HFF-Myc (cell line): ENCODE measurements at places on chromosomes 6 and 20.

DNA sequence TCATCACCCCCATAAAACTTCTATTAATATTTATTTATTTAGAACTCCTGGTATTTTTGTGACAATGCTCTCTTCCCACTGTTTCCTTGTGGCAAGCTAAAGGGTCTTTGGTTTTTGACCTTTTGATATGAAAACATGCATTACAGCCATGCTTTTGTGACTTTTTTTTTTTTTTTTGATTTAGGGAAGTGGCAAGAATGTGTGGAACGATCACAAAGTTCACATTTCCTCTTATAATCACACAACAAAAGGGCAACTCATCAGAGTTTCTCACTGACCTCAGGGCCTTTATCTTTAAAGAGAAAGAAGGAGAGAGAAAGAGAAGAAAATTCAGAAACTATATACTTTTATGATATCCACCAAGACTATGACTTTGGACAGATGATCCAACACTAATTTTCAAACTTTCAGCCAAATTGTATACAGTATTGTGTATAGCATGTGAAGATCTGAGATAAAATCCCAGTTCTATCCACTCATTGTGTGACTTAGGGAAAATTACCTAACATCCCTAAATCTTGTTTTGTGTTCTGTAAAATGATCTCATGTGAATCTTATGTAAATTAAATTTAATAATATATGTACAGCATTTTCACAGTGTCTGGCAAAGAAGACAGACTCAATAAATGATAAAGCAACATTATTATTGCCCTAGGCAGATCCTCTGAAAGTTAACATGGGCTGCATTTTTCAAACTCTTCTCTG lies 106.8 kb upstream of the MARCKS start:
- DNase-seq, result no peak

DNA sequence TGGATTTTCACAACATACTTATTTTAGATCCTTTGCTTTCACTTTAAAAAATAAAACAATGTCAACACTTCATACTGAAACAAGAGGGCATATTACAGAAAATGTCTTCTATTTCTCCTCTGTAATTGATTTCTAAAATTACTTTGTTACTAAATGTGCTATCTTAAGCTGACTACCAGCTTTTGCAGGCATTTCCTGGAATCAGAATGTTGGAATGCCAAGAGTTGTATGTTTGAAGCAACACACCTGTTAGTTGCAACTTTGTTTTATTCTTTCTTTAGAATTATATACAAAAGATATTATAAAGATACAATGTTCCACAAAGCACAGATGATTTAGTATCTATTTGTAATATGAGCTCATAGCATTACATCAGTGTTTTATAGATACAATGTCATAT lies 62.5 kb upstream of the TMEM170B start:
- DNase-seq, result no peak

DNA sequence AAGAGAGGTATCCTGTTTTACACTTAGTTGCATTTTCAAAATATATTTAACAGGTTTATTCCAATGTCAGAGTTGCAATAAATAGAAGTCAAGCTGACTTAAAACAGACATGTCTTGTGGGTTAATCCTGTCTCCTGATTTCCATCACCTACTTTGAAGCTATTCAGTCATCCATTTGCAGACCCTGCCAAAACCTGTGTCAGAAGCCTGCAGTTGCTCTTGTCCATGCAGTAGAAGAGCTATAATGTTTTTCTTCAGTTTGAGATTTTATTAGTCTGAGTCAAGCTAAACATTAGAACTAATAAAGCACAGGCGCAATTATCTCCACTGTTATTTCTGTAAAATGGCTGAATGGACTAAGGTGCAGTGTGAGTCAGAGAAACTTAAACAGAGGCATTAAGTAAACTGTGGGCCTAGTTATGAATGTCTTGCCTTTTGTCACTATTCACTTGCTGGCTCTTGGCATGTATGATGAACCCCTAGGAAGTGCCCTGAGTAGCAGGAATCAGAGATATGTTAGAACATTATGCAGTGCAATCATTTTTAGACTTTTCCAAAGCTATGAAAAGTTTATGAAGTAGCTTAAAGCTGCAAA lies 11.0 kb upstream of the HDGFL1 start:
- no peak for DNase-seq

GRCh38 chr20:64041040-64041780 lies 5.2 kb downstream of the C20orf204 start:
- no peak for DNase-seq

GRCh38 chr20:50843331-50844276 lies 48.7 kb downstream of the BCAS4 start:
- no peak for DNase-seq

GRCh38 chr6:107666084-107666980 lies 157.8 kb downstream of the SCML4 start:
- no peak for DNase-seq

GRCh38 chr20:31858760-31859083 lies 11.6 kb downstream of the DUSP15 start:
- no peak for DNase-seq

DNA sequence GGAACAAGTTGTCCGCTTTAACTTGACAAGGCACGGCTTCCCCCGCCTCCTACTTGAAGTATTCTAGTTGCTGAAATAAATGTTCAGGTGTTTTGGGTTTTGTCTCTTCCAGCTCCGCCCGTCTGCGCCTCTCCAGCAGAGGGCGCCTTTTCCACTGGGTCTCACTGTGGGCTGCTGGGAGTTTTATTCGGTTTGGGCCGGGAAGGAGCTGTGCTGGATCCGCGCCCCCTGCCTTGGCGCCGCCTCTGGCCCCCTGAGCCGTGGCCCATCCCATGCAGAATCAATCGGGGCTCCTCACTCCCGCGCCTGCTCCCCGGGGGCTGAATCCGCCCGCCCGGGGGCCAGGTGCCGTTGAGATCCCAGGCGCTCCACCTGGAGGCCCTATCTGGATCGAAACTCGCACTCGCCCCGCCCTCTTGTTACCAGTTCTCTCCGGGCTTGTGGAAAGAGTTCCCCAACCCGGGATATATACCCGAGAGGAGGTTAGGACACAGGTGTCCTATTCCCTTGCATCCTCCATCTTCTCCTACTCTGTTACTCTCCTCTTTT lies 51.0 kb upstream of the TCF21 start:
- DNase-seq, result no peak

- DNase-seq, result no peak
Observed at GRCh38 chr6:107712665-107713551, 111.2 kb downstream of the SCML4 start.

DNA sequence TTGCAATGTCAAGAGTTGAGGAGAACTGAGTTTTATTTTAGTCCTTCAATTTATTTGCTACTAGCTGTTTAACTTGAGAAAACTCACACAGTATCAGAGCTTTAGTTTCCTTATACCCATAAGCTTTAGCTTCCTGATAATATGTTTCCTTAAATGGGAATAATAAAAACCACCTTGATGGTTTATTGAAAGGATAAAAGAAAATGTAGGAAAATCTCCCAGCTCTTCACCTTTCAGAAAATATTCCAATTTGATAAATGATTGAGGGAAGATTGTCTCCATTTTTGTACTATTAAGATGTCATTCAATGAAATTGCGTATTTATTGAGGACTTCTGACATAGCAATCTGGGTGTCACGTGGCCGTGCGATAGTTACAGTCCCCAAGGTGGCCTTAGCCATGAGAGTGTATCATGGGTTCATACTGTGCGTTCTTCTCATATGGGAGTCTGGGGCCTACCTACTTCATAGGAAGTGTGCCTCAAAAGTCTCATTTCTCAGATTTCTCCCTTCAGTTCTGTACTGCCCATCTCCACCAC lies 296.3 kb upstream of the BMP2 start:
- no peak for DNase-seq

GRCh38 chr6:148304976-148305375 lies 37.7 kb upstream of the SASH1 start:
- DNase-seq, result no peak

DNA sequence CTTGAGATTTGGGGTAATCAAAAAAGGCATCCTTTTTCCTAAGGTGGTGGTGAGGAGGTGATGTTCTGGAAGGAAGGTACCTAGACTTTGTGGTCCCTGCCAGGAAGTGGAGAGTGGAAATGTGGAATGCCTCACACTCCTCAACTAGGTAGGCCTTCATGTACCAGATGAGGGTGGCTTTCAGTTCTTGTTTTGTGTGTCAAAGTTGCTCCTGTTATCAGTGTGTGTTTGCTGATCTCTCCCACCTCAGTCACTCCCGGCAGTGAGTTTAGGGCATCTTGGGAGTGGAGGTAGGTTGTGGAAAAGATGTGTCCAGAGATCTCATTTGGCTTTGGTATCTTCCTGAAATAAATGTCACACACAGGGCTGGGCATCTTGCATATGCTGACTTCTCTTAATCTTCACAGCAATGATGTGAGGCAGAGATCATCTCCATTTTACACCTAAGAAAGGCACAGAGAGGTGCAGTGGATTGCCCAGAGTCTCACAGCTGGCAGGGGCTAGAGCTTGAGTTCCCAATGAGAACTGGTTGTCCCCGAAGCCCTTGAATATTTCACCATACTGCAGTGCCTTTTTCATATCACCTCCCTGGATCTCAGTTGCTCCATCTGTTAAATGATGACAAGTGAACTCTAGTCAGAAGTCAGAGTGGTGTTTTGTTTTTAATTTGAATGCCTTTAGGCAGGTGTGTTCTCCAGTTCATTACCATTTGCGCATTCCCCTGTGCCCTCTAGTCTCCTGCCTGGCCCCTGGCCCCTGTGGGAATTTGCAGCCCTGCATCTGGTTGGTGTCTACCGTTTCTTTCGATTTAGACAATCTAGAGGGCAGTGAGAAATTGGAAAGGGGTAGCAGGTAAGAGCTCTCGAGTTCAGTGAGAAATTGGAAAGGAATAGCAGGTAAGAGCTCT lies 2.9 kb downstream of the PKIG start:
- DNase-seq, result no peak

DNA sequence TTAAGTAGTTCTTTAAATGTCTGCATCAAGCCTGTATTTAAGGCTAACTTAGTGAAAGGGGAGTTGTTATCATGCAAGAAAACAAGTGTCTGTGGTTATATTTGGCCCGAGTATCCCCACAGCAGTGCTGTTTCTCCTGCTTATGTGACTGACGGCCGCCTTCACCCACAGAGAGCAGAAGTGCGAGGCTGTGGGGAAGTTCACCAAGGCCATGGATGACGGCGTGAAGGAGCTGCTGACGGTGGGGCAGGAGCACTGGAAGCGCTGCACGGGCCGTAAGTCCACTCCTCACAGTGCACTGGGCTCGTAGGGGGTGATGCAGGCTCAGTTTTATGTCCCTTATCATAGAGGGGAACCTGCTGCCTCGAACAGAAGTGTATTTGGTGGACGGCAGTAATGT lies 53.2 kb upstream of the SYNJ2 start:
- no peak for DNase-seq

GRCh38 chr6:151627689-151628444 lies 134.1 kb downstream of the CCDC170 start:
- DNase-seq, result no peak

DNA sequence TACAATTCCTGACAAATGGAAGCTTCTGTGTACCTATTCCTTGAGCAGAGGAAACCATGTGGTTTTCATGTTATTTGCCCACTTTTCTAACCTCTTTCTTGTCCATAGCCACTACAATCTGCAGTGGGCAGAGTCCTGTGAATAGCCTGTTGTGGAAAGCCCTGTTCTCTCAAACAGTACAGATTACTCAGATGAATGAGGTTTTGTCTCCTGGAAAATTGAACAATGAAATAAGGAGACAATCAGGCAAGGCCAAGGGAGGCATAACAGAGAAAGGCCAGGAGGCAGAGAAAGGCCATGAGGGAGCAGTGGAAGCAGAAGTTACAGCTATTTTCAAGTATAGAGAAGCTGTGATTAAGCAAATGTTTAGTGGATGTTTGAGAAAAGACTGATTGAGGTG lies 189.3 kb downstream of the GRIK2 start:
- DNase-seq, result no peak

- DNase-seq, result no peak
Observed at GRCh38 chr20:50838707-50839385, 44.0 kb downstream of the BCAS4 start.

DNA sequence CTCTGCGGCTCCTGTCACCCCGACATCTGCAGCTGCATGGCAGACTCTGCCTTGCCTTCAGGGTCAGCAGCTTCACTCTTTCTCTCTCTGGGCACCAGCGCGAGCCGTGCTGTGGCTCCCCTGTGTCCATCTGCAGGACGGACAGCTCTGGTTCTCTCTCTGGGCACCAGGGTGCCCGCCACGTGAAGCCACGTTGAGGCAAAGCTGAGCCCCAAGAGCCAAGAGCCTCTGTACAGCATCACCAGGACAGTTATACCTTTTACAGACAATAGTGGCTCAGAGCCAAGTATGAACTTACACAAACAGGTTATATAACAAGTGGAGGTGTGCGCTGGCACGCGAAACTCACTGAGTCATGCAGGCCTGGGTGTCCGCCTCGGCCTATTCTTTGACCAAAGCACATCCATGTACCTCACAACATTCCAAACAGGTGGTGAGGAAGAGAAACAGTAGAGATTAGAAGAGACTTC lies 50.8 kb downstream of the FAM50B start:
- no peak for DNase-seq

DNA sequence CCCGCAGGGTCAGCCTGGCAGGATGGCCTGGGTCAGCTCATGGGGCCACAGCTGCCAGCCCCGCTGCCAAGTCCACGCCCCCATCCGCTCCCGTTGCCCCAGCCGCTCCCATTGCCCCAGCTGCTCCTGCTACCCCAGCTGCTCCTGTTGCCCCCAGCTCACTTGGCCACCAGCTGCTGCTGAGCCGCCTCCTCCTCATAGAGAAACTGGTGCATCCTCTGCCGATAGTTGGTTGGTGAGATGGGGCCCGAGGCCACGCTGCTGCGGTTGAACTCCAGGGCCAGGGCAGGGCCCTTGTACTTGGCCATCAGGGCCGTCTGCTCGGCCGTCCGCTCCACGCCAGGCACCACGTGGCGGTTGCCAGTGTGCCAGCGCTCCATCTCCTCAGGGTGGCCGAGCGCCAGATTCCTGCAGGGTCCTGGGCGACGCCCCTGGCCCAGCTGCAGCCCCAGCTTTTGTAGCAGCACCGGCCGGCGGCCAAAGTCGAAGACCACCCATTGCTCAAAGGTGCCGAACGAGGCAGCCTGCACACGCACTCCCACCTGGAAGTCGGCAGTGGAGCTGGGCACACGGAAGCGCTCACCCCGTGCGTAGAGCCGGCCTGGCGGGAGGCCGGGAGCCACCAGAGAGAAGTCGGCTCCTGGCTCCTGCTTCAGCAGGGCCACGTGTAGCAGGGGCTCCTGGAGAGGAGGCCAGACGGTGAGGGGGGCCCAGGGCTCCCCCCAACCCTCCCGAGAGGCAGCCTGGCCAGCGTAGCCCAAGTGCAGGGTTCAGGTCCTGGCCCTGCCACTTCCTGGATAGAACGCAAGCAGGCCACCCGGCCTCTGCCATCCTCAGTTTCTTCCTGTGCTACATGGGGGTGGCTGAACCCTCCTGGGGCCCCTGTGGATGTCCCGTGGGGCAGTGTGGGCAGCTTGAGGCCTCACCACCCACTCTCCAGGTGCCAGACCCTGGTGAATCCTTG lies 4.8 kb downstream of the HELZ2 start:
- no peak for DNase-seq

- no peak for DNase-seq
Observed at GRCh38 chr6:118892355-118892991, 1.5 kb upstream of the ASF1A start.
